ENCODE measurements at places on chromosomes 4 and X.

GRCh38 chr4:4333265-4333706, 43.2 kb downstream of the ZBTB49 start:
- no peak overlapping the region for H3K4me3 ChIP-seq
- no peaks in the 10 kb centered on the region for H3K36me3 ChIP-seq
- DNase-seq, result peak; percentile 5
- no peak overlapping the region for H3K27ac ChIP-seq

DNA sequence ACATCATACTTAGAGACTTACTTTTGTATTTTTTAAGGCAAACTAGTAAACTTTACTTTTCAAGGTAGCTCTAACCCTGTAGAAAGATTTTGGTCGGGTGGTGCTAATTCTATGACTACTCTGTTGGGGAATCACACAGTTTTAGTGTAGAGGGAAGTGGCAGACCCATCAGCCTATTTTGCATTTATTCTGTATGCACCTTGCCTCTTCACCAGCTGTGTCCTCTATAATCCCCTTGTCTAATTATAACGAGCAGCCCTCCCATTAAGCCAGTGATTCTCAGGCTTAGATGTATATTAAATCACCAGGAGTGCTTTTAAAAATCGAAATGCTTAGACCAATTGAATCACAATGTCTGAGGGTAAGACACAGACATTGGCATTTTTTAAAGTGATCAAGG, 78.1 kb downstream of the GALNT7 start:
- no peaks in the 10 kb centered on the region for H3K27me3 ChIP-seq
- H3K27ac ChIP-seq, result no peak overlapping the region
- DNase-seq, result no peak
- H3K4me3 ChIP-seq, result no peak overlapping the region

- DNase-seq, result peak; percentile 96
- no peaks in the 10 kb centered on the region for H3K36me3 ChIP-seq
- peaks cover 25% of the 10 kb centered on the region for H3K4me1 ChIP-seq
- peak overlapping the region; percentile 37 for H3K27ac ChIP-seq
- H3K4me3 ChIP-seq, result no peak overlapping the region
- H3K27me3 ChIP-seq, result no peaks in the 10 kb centered on the region
Observed at GRCh38 chr4:15695240-15695699, 7.6 kb upstream of the BST1 start.

GRCh38 chr4:4864940-4865704, 5.7 kb downstream of the MSX1 start:
- no peaks in the 10 kb centered on the region for H3K4me1 ChIP-seq
- DNase-seq, result no peak
- H3K27ac ChIP-seq, result no peak overlapping the region
- no peak overlapping the region for H3K4me3 ChIP-seq

- no peak overlapping the region for H3K4me3 ChIP-seq
- no peaks in the 10 kb centered on the region for H3K36me3 ChIP-seq
- no peak overlapping the region for H3K27ac ChIP-seq
Observed at GRCh38 chrX:105375816-105376215, 155.3 kb upstream of the TEX13A start.

DNA sequence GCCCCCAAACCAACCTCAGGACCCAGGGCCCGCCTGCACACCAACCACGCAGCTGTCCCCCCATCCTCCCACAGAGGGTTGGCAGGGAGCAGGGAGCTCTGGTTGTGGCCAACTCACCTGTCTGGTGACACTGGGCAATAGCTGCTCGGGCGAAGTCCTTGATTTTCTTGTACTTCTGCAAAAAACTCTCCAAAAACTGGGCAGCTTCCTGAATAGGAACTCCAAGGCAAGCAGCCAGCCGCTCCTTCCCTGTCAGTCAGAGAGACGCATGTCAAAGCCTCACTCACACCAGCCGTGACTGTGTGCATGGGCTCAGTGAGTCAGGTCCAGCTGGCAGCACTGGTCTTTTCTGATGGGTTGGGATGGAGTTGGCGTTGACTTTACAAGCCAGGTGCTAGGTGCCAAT, 26.4 kb downstream of the NAT8L start:
- H3K36me3 ChIP-seq, result no peaks in the 10 kb centered on the region
- no peaks in the 10 kb centered on the region for H3K27me3 ChIP-seq
- H3K27ac ChIP-seq, result no peak overlapping the region
- no peaks in the 10 kb centered on the region for H3K4me1 ChIP-seq
- DNase-seq, result no peak

- H3K27ac ChIP-seq, result no peak overlapping the region
- no peak overlapping the region for H3K4me3 ChIP-seq
- no peaks in the 10 kb centered on the region for H3K36me3 ChIP-seq
- peaks cover 20% of the 10 kb centered on the region for H3K4me1 ChIP-seq
Observed at GRCh38 chr4:174406383-174406782, 115.9 kb downstream of the HPGD start.

DNA sequence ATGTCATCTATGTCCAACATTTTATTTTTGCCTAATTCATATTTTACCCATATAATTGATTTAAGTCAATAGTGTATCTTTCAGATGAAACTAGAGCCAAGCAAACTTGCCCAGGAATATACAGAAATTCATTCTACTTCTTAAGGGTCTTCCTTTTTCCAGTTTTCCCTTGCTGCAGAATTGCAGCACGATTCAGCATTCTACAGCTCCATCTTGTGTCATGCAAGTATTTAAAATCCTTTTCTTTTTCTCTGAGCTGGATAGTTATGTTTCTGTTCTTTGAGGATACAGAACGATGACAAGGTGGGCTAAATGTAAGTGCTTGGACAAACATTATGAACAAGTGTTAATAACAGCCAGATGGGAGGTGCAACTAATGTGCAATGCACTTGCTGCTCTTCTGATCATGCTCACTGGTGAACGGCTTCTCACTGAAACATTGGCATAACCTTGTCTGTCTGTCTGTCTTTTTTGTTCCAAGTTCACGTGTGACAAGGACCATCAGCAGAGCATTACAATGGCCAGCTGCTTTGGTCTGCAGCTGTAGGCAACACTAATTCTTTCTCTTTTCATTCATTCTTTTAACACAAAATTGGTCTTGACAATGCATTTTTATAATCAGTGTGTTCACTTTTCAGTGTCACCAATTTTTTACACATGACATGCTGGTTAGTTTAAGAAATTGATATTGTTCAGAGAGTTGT, 1821.7 kb downstream of the ARAP2 start:
- H3K4me3 ChIP-seq, result no peak overlapping the region
- H3K27me3 ChIP-seq, result no peaks in the 10 kb centered on the region
- H3K36me3 ChIP-seq, result no peaks in the 10 kb centered on the region
- H3K4me1 ChIP-seq, result no peaks in the 10 kb centered on the region

GRCh38 chr4:95877636-95878035, 37.7 kb downstream of the PDHA2 start:
- H3K27me3 ChIP-seq, result no peaks in the 10 kb centered on the region
- peaks cover 5% of the 10 kb centered on the region for H3K4me1 ChIP-seq
- no peak overlapping the region for H3K4me3 ChIP-seq
- no peak overlapping the region for H3K27ac ChIP-seq
- DNase-seq, result peak; percentile 18

GRCh38 chr4:11729548-11729947, 300.9 kb upstream of the HS3ST1 start:
- peak; percentile 48 for DNase-seq
- no peaks in the 10 kb centered on the region for H3K36me3 ChIP-seq
- H3K4me1 ChIP-seq, result peaks cover 14% of the 10 kb centered on the region

DNA sequence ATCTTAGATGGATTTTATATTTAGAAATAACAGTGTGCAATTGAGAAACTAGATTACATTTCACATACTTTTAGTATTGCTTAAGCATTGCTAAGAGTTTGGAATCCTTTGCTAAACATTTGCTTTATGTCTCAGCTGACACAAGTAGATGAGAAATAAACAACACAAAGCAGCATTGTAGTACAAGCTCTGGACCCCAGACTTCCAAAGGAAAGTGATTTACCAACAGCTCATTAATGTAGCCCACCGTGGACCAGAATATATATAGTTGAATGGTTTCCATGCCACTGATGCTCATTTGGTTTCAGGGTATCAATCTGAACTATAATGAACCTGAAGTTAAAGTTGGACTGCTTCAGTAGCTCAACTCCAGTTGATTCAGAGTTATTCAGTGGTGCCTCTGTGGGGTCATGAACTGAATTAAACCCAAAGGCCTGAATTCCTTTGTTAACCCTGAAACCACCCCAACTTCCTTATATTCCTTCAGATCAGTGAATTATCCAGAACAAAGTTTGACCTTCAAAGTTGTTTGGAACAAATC, 132.1 kb upstream of the NEIL3 start:
- H3K36me3 ChIP-seq, result no peaks in the 10 kb centered on the region
- H3K27ac ChIP-seq, result no peak overlapping the region
- H3K4me3 ChIP-seq, result no peak overlapping the region
- H3K27me3 ChIP-seq, result no peaks in the 10 kb centered on the region

GRCh38 chr4:39613093-39613656, 25.5 kb downstream of the SMIM14 start:
- peaks cover 6% of the 10 kb centered on the region for H3K36me3 ChIP-seq
- peak overlapping the region; percentile 49 for H3K27ac ChIP-seq
- H3K4me3 ChIP-seq, result no peak overlapping the region

DNA sequence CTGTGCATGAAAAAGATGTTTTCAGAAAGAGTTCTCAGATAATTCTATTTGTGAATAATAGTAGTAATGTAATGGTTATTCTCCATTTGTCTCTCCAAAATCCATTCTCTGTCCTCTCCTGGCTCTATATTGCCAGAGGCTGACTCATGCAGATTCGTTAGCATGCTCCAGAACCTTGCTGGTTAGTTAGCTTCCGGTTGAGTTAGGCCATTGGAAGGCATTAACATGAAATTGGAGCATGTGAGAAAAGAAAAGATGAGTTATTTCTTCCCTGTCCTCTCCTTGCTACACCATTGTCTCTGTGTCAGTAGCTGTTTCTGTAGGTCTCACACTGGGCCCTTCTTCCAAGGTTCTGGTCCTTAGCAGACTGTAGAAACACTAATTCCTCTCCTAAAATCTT, 23.5 kb upstream of the PRDM8 start:
- H3K36me3 ChIP-seq, result no peaks in the 10 kb centered on the region
- no peaks in the 10 kb centered on the region for H3K27me3 ChIP-seq
- DNase-seq, result peak; percentile 61
- H3K4me3 ChIP-seq, result no peak overlapping the region
- H3K27ac ChIP-seq, result no peak overlapping the region
- peaks cover 5% of the 10 kb centered on the region for H3K4me1 ChIP-seq

DNA sequence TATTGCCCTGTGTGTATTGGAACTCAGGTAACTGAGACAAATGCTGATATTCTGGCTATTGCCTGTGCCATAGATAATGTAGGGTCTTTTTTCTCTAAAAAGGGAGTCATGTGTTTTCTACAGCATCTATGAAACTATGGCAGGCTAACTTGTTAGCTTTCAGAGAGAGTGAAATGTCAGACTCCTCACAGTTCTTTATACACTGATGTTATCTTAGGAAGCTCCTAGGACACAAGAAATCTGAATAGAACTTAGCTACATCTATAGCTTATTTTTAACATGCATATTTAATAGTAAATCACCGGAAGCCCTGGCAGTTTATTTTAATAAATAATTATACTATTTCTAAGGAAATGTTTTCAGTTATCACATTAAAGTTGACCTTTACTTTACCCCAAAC, 369.6 kb downstream of the NAF1 start:
- H3K27ac ChIP-seq, result no peak overlapping the region
- H3K27me3 ChIP-seq, result no peaks in the 10 kb centered on the region
- H3K4me1 ChIP-seq, result peaks cover 9% of the 10 kb centered on the region

- peak; percentile 34 for DNase-seq
- H3K36me3 ChIP-seq, result no peaks in the 10 kb centered on the region
- H3K27me3 ChIP-seq, result no peaks in the 10 kb centered on the region
- peak overlapping the region; percentile 19 for H3K4me3 ChIP-seq
Observed at GRCh38 chr4:109079731-109080130, 222.7 kb downstream of the COL25A1 start.

GRCh38 chr4:89322671-89323070, 15.1 kb upstream of the GPRIN3 start:
- H3K4me3 ChIP-seq, result no peak overlapping the region
- H3K27me3 ChIP-seq, result no peaks in the 10 kb centered on the region
- no peaks in the 10 kb centered on the region for H3K4me1 ChIP-seq
- H3K36me3 ChIP-seq, result no peaks in the 10 kb centered on the region
- no peak overlapping the region for H3K27ac ChIP-seq
- DNase-seq, result no peak
